ELR (cell line): ENCODE measurements at places on chromosomes 3 and 15.

DNA sequence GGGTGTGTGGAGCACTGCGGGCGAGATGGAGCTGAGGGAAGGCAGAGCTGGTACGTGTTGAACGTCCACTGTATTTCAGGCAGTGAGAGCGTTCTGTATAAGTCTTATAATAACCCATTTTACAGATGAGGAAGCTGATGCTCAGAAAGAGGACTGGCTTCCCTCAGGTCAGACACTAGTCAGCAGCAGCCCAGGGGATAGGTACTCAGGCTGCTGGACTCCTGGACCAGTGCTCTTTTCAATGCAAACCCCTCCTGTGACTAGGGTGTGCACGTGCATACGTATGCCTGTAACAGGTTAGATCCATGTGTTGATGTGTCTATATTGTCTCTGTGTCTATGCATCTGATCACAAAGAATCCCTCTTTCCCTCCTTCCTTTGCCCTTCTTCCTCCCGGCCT lies 8.3 kb upstream of the IL16 start:
- no peak for DNase-seq

GRCh38 chr15:24971052-24971451 lies 16.3 kb downstream of the SNRPN start:
- no peak for DNase-seq

GRCh38 chr3:56468184-56469106 lies at the start of gene ERC2:
TSS of gene ERC2 (minus strand) at chr3:56468467.
- DNase-seq = peak; percentile 46

DNA sequence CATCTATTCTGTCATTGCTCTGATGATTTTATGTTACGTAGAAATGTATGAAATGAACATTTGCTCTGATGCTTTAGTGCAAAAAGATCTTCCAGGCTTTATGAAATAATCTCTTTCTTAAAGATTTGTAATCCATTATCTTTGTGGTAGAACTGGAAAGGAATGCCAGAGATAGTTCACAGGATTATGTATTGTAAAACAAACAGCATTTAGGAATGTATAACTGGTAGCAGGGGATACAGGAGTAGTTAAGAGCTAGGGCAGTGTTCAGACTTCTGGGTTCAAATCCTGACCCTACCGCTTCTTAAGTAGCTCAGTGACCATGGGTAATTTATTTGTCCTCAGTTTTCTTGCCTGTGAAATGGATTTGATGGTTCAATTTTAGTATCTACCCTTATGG lies 429.8 kb upstream of the TPM1 start:
- no peak for DNase-seq

DNA sequence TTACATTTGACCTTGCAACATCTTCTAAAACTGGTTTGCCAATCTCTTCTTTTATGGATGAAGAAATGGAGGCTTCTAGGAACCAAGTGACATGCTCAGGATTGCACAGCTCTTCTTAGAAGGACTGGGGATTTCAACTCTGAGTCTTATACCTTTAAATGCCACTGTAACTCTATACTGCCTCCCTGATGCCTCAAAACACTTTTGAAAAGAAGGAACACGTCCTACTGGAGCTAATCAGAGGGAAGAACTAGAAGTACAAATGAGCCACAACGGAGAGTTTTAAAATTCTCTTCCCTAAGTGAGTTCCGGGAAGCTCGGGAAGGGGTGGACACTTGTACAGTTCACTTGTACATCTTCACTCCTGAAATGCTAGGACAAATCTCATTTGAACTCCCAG lies 949 bp upstream of the MITF start:
- DNase-seq = peak; percentile 26

DNA sequence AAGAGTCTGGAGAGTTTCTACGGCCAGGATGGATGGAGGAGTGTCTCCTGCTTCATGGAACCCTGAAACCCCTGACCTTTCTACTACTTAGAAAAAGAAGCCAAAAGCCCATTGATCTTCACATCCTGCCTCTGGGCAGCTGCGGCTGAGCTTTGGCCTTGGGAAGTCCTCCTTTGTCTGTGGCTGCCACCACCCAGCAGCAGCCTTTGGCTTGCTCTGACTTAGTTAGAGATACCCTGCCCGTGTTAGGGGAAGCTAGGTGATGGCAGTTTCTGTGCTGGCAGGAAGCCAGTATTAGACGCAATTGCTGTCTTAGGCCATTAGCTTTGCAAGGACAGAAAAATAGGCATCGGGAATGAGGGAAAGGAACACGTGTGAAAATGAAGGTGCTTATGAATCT lies 18.8 kb downstream of the APH1B start:
- no peak for DNase-seq

DNA sequence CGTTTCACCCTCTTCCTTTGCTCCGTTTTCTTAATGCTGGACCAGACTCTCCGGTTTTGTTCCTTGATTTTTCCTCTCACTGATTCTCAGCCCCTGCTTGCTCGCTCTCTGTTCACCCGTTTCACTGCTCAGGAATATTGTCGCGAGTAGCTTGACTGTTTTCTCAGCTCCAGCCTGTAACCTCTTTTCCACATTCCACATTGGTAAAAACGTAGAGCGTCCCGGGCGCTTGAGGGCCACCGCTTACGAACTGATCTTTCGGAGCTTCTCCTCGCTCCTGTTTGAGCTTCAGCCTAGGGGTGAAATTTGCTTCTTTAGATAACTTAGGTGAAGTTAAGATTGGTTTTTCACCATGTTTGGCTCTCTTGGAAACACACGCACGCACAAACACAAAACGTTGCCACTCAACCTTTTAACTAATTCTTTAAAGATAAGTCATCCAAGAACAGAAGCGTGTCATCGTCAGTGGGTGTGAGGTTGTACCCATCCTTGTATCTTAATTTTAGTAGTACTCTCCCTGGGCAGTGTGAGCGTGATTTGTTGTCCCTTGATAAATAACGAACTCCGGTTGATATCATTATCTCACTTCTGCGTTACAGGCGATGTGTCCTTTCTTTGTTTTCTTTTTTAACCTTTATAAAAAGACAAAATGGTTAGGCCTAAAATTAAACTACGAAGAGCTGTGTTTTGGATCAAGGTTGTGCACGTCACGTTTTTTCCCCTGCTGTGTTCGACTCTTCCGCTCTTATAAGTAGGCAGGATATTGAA lies 1.0 kb downstream of the PAK2 start:
- peak; percentile 66 for DNase-seq

- no peak for DNase-seq
These were observed 3.2 kb upstream of the SLC9A9 start for GRCh38 chr3:143851331-143852017.

- no peak for DNase-seq
These were observed 11.6 kb downstream of the SCN5A start for GRCh38 chr3:38637906-38638305.

GRCh38 chr3:77660718-77661117 lies 620.8 kb downstream of the ROBO2 start:
- DNase-seq = no peak
